Epithelial cell of prostate (primary cell): ENCODE measurements at places on chromosomes 4 and X.

DNA sequence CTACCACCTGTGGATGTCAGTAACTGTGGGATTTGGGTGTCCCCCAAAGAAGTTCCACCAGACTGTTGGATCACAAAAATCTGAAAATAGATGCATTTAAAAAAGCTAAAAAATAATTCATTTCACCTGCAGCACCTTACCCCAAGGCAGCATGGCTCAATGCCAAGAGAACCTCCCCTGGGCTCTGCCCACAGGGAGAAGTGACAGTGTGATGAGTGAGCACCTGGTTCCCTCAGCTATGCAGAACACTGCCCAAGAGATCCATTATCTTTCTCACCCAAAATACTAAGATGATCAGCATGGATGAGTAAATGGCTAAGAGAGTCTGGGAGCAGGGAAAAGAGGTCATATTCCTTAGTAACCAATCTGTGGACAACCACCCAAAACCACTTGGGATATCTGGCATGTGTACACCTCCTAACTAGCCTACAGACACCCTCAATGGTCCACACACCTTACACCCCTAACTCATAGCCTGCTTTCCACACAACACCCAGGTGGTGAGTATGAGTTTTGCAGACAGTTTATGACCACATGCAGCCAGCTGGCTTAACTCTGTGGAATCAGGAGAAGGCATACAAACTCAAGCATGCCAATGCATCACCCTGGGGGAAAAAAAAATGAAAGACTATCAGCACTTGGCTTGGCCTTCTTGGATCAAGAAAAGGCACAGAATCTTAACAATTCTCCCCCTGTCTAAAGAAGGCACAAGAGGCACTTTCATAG lies 416.5 kb upstream of the SMIM31 start:
- DNase-seq = no peak

DNA sequence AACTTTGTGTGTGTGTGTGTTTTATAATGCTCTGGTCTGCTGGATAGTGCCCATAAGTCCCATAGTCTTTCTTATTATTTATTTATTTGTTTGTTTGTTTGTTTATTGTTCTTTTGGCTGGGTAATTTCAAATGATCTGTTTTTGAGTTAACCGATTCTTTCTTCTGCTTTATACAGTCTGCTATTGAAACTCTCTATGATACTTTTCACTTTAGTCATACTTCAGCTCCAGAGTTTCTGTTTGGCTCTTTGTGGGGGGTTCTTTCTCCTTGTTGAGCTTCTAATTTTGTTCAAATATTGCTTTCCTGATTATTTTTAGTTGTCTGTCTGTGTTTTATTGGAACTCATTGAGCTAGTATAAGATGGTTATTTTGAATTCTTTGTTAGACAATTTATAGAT lies 10.0 kb downstream of the CXCL3 start:
- DNase-seq = no peak

DNA sequence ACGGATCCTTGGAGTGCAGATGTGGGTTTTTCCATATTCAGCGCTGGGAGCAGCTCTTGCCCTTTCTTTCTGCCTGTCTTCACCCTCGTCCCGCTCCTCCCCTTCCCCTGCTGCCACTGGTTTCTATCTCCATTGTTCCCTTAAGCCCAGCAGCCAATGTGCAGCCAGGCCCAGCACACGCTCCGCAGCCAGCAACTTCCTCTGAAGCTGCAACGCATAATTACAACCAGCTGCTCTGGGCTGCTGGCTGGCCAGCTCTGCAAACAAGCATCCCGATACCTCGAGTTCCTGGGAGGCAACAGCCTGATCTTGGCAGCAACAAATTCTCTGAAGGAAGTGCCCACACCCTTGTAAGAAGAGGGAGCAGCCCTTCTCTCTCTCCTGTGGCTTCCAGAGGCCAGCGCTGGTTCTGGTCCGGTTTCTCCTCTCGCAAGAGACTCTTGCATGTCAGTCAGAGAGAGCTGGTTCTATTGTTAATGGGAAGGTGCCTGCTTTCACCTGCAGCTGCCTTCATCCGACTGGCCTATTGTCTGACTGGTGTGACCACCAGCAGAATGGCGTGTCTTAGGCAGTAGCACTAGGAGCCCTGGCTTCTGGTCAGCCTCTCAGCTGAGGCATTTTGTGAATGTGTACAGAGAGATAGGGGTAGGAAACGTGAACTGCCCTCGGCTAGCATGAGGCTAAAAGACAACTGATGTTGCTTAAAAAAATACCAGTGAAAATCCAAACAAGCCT lies 83.8 kb upstream of the MAML3 start:
- no peak for DNase-seq

DNA sequence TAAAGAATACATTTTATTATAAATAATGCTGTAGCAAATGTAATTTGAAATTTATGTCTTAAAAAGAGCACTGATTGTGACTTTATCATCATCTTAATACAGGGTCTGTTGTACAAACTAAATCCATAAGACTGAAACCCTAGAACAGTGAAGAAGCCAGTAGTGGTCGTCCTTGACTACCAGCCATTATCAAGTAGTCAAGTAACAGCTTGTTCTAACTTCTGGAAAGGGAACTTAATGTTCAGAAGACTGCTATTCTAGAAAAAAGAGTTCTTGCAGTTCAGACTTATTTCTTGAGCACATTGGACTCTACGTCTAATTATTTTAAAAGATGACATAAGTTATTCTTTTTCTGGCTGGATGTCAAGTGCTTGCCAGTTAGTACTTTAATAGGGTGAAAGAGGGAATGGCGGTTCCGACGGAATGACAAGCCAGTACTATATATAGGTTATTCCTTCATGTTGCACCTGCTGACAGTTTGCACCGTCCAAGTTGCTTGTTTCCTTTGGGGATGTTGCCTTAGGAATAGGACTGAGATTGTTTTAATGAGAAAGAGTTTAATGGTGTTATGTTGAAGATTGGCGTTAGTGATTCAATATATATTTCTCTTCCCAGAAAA lies 109.9 kb downstream of the RAPGEF2 start:
- no peak for DNase-seq

DNA sequence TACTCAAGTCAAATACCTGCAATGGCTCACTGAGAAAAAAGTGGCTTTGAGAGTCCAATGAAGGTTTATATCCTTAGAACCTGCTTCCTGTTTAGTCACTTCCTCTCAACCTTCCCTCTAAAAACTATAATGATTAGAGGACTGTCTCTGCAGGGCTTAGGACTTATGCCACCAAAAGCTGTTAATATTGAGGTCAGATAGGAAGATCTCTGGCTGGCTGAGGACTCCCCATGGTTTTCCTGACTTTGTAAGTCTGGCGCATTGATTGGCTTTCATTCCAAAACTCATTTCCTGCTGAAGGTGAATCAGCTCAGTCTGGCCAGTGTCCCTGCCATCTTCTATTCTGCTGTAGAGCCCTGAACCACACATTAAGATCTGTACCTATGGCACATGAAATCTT lies 140.9 kb upstream of the ANK2 start:
- DNase-seq = no peak

- DNase-seq = peak; percentile 1
Measured at GRCh38 chr4:106898621-106899230, 137.4 kb downstream of the DKK2 start.

GRCh38 chr4:44186096-44186849 lies 262.3 kb downstream of the KCTD8 start:
- no peak for DNase-seq

DNA sequence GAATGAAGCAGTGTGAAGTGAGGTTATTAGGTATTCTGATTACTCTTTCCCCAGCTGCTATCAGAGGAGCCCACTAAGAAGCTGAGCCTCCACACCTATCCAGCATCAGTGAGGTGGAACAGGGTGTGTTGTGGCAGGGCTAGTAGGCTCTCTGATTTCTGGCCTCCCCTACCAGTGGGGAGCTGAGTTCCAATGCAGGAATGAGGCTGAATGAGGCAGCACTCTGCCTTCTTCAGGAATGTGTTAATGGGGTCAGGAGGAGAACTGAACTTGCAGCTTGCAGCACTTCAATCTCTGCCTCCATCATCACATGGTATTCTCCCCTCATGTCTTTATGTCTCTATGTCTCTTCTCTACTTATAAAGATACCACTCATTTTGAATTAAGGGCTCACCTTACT lies 26.9 kb downstream of the SOX3 start:
- DNase-seq = no peak

DNA sequence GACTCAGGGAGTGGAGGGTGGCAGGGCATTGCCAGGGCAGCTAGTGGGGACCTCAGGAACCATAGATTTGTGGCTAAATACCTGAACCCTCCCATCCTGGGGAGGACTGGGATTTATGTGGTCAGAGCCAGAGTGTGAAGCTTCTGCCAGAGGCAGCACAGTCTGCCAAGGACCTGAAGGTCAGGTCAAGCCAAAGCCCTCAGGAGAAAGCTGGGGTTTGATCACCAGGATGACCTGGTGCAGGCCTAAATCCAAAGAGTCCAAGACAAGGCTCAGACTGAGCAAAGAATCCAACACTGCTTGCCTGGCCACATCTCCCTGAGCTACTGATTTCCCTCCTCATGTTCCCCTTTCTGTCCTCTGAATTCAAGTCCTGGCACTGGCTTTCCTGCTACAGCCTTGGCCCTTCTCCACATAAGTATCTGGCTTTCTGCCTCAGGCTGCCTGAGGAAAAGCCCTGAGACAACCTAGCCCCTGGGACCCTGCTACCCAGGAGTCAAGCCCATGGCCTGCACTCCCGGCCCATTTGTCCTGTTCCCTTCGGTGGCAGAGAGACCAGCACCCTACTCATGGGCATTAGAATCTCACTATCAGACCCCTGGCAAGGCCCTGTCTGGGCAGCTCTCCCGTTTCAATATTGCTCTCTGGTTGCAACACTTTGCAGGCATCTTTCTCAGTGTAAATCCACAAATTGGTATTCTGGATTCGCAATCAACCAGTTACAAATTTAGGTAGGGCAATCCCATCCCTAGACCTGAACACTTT lies 39.3 kb upstream of the SLC25A43 start:
- DNase-seq = no peak

DNA sequence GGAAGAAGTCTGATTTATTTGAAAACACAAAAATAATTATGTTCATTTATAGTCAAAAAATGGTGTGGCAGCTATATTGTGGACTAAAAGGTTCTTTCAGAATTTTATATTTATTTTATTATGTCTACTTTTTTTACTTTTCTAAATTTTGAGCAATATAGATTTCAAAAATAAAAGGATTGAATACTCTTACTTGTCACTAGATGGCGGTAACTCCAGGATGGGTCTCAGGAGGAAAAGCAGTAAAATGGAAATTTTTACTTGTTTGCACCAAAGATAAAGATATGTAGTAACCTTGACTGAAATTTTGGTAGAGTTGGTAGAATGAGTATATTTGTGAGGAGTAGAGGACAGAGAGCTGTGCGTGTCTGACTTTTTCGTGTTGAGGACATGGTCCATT lies 14.5 kb upstream of the DACH2 start:
- DNase-seq = no peak

DNA sequence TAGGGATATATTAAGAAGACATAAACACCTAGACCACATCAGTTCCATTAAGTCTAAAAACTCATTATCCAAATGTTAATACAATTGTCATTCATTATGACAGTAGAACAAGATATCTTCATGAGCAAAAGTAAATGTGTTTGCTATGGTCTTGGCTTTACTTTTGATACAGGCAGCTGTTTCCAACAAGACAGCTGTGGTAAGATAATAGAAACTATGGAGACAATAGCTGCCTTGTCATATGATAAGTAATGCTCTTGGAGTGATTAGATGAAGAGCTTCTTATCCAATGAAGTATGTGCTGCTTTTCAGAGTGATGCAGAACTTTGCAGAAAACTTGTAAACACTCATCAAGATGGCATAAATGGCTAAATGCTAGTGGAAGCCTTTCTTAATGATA lies 1066.0 kb downstream of the FSTL5 start:
- no peak for DNase-seq

GRCh38 chr4:8350841-8351461 lies 81.4 kb downstream of the HTRA3 start:
- DNase-seq = no peak

- no peak for DNase-seq
Measured at GRCh38 chr4:2812612-2813354, 19.9 kb downstream of the SH3BP2 start.

DNA sequence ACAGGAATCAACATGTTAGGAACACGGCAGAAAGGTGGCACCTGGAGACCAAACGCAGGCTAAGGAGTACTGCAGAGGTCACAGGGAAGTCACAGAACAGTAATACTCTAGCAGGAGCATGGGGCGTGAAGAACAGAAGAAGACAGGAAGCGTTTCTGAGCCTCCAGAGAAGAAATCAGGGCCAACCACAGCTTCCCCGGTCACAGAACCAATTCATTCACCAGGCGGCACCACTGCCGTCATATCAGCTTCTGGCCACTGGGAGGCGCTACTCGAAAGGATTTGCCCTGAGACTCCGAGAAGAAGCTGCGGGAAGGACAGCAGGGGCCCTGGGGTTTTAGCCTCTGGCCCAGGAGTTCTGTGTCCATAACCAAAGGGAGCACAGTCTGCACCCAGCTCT lies 78.0 kb upstream of the DRD5 start:
- DNase-seq = no peak

DNA sequence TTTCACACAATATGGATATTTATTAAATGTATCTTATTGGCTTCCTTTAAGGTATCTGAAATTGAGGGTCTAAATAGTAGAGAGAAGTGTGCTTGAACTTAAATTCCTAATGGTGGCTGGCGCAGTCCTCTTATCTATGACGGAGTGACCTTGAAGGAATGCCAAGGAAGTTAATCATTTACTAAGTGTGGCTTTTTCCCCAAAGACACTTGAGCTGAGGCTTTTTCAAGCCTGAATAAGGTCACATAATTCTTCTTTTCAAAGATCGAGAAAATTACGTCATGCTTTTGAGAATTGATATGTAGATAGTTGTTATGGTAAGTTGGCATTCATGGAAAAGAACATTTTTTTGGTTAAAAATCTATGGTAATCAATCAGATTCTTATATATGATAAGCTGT lies 11.7 kb upstream of the PRPS2 start:
- DNase-seq = no peak

DNA sequence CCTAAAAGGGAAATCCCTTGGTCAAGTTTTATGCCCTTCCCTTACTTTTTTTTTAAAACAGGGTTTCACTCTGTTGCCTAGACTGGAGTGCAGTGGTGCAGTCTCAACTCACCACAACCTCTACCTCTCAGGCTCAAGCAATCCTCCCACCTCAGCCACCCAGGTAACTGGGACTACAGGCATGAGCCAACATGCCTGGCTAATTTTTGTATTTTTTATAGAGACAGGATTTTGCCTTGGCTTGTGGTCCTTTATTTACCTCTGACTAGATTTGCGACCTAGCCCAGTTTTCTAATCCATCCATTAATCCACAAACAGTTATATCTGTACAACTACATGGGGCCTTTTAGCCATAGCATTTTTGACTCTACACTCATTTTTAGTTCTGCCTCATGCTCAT lies 23.7 kb downstream of the CDS1 start:
- no peak for DNase-seq

DNA sequence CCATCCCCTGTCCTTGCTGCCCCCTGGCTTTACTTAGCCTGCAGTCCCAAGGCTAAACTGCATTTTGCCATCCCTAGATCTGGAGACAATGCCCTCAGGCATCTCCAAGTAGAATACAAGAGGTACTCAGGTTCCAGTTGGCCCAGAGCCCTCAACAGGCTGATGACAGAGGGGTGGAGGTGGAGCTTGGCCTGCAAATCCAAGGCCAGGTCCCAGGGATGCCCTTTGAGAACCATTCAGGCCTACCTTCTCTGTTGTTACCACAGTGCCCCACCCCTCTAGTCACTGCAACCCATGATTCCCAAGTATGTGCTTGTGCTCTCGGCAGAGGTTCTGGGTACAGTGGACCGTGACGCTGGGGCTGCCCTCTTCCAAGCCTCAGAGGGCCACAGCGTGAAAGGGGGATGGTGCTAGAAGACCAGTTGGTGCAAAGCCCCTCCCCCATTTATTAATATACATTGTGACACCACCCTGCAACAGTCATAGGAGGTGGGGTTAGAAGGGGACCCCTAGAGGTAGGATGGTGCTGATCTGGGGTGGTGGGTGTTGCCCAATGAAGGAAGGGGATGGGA lies 6.4 kb upstream of the UBA1 start:
- no peak for DNase-seq
